ENCODE measurements at places on chromosomes 7 and 10.

DNA sequence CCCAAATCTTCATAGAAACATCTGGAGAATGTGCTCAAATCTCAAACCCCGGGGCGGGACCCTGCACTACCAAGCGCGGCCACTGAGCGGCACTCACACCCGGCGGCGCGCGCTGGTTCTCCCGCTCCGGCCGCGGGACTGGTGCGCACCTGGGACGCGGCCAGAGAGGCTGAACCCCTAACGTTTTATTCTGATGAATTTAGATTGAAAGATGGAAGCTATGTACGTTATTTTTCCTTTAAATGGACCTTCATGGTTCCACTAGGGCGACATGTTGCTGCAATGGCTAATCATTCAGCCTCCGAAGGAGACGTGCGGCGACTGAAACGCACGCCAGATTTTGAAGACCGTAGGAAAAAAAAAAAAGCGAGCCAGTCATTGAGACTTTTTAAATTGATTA lies 107.0 kb upstream of the INSIG1 start:
- DNase-seq, result no peak

GRCh38 chr10:48926764-48927540 lies 12.7 kb downstream of the LRRC18 start:
- no peak for DNase-seq

DNA sequence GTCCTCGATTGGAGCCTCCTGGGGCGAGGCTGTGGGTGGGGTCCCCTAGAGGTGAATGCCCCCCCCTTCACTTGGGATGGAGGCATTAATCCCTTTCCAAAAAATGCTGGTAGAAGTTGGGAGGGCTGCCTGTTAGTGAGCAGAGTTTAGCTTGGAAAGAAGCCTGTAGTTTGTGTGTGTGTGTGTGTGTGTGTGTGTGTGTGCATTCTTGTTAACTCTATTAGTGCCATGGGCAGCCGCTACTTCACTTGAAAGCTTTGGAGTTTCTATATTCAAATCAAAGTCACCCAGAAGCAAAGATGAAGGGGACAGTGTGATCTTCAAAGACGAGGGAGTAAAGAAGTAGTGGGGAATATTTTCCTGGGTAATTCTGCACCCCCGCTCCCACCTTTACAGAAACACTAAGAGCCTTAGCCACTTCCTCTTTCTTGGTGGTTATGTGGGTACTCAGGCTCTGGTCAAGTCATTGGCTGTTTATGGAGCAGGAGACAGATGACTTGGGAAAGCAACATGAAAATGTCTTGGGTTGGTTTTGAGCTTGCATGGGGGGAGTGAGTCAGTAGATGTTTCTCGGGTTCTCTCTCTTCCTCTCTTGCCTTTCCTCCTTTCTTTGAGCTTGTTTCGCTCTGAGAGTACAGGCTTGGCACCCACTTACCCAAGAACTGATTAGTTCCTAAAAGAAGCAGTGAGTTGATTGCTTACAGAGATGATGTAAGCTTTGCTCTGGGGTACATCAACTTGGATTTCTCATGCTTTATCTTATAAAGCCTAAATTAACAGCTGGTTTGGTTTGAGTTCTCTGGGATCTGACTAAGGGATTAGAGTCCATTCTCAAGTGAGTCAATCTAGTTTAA lies 35.9 kb downstream of the TCF7L2 start:
- peak; percentile 53 for DNase-seq

GRCh38 chr10:132289439-132289838 lies 18.3 kb downstream of the STK32C start:
- no peak for DNase-seq

DNA sequence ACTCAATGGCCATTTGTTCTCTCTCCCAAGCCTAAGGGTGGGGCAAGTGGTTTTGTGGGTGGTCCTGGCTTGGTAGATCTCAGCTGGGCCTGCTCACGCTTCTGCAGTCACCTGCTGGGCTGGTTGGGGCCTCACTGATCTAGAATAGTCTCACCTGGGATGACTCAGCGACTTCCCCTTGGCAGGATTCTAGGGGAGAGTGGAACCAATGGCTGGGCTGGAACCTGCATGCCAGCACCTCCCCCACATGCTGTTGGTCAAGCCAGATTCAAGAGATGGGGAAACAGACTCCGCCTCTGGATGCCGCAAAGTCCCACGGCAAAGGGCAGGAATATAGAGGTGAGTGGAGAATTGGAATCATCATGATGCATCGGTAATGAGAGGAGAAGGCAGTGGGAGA lies 292.9 kb upstream of the NPVF start:
- no peak for DNase-seq

GRCh38 chr7:150336746-150337145 lies 4.7 kb downstream of the RARRES2 start:
- no peak for DNase-seq

DNA sequence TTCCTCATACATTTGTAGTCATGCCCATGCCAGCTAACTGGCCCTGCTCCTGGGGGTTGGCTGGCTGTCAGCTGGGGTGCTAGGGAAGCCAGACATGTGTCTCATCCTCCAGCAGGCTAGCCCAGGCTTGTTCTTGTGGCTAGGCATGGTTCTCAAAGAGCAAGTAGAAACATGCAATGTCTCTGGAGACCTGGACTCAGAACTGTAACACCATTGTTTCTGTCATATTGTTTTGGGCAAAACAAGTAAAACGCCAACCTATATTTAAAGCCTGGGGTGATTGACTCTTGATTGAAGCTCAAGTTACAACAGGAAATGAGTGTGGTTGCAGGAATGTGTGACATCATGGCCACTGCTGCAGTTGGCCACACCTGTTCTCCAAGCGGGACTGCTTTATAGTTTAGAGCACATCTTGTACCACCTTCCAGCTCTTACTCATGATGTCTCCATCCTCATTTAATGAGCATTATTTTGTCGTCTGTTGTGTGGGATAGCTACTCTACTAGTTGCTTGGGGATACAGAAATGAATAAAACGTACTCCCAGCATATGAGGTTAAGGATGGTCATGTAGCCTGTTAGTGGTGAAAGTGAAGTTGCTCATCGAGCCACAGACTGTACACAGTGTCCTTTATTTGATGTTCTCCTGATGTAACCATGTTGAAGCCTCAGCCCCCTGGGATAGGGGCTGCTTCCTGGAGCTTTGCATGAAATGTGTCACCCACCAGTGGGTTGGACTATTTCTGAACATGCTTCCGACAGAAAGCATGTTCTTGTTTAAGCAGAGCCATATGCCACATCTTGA lies 168.4 kb downstream of the SORCS3 start:
- no peak for DNase-seq

DNA sequence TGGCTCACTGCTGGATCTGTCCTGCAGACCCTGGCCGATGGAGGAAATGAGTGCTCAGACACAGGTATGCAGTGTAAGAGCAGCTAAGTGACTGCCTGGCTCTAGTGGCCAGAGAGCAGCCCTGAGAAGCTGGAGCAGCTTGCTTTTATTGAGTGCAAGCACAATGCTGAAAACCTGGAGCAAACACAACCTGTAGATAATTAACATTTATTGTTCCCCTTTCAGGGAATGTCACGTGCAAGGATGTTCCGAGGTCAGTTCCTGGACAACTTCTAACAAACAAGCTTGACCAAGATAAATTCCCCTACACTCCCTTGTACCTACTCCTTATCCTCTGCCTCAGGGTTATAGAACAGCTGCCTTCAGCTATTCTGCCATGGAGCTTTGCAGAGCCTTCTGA lies 31.3 kb downstream of the DDC start:
- no peak for DNase-seq

GRCh38 chr7:48305661-48306060 lies 134.4 kb downstream of the ABCA13 start:
- no peak for DNase-seq

- no peak for DNase-seq
These were observed 12.7 kb downstream of the LMTK2 start for GRCh38 chr7:98119256-98119918.

- no peak for DNase-seq
These were observed 106.4 kb downstream of the CH25H start for GRCh38 chr10:89100680-89101079.

DNA sequence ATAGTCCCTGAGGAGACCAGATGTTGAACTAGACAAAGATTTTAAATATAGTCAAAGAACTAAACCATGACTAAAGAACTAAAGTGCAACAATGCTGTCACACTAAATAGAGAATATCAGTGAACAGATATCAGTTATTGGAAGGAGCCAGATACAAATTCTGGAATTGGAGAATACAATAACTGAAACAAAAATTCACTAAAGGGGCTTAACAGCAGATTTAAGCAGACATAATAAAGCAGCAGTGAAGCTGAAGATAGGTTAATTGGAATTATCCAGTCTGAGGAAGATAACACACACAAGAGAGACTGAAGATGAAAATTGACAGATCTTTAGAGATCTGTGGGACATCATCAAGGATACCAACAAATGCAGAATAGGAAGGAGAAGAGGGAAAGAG lies 10.4 kb downstream of the KPNA7 start:
- no peak for DNase-seq

DNA sequence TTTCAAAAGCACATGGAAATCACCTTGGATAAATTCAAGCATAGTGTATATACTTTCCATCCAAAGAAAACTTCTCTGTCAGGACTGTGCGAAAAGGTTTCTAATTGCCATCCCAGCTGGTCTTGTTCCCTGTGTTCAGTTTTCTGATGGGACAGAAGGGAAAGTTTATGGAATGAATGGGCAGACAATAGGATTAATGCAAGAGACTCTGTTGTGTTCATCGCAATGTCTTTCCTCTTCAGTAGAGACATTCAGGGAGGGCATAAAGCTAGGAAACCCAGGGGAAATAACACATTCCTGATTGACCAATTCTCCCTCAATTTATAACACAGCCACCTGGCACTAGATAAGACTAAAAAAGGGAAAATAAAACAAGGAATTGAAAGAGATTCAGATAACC lies 78.9 kb downstream of the CACNA2D1 start:
- DNase-seq, result no peak

GRCh38 chr7:3984456-3984855 lies 683.4 kb downstream of the SDK1 start:
- no peak for DNase-seq

DNA sequence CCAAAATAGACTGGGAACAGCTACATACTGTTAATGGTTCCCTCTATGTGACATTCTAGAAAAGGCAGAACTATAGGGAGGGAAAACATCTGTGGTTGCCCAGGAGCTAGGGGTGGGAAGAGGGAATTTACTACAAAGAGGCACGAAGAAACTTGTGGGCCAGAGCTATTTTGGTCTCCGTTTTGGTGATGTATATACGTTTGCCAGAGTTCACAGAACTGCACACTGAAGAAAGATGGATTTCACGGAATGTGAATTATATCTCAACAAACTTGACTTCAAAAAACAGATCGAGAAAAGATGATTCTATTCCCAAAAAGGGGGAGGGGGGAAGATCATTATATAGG lies 386 bp upstream of the AS3MT start:
- DNase-seq, result no peak

- DNase-seq, result no peak
These were observed 87.9 kb downstream of the KCND2 start for GRCh38 chr7:120360918-120361317.

DNA sequence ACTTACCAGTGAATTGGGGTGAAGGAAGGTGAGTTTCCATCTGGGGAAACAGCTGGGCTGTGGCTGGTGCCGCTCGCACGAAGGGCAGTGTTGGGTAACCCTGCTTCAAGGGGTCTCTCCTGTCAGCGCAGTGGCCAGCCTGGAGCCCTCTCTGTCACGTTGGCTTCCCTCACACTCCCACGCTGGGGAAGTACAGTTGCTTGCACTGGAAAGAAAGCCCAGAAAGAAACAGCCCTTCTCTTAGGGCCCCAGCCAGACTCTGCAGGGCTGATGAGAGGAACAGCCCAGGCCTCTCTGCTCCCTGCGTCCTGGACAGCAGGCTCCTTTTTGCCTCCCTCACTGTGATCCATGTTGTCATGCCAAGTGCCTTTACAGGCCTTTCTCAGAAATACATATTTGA lies 40.3 kb upstream of the TRIM8 start:
- no peak for DNase-seq

- DNase-seq, result no peak
These were observed 14.2 kb downstream of the DUSP5 start for GRCh38 chr10:110511734-110512449.

GRCh38 chr7:2861509-2861908 lies 17.4 kb upstream of the GNA12 start:
- no peak for DNase-seq

Measured in pons (tissue), 1 donor.